CD4-positive, alpha-beta T cell treated with Interleukin-6 for 4 hours (primary cell): ENCODE measurements at places on chromosomes 16 and 17.
A peak's percentile ranks its signal among the peaks of the same experiment; 100 is the strongest.

DNA sequence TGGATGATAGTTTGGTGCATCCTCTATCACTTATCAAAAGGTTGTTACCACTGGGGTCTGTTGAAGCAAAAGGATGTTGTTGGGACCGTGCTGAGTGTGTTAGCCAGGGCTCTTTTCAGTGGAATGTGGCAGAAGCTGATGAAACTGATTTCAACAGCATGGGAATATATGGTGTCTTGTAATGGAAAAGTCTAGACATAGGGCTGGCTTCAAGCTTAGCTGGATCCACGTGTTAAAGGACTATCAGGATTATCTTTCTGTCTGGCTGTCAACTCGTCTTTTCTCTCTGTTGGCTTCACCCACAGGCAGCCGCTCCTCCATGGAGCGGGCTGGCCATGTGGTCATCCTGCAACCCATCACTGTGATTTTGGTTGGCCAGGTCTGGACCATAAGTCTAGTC lies 8.7 kb downstream of the SNX29 start:
- no peak for DNase-seq

DNA sequence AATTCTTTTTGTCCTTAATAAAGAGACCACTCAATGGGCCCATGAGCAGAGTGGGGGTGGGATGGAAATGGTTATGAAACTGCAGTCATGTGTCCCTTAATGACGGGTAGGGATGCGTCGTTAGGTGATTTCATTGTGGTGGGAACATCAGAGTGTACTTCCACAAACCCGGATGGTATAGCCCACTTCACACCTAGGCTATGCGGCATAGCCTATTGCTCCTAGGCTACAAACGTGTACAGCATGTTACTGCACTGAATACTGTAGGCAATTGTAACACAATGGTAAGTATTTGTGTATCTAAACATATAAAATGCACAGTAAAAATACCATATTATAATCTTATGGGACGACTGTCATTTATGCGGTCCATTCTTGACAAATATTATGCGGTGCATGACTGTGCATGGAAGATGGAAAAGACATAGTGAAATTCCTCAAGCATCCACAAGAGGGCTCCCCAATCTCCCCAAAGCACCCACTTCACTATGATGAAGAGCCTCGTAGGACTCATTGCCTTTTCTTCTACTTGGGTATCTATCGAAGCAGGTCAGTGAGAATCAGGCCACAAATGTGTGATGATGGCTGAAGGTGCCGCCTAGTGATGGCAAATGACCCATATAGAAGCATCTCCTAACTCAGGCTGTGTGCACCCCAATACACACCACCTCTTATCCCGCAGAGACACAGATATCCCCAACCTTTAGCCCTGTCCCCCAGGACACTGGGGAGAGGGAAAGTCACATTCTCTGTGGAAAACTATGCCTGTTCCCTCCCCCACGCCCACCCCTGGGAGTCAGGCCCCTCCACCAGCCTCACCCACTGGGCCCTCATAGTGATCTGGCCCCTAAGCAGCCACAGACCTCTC lies 43.5 kb downstream of the TBX21 start:
- DNase-seq = peak; percentile 45

DNA sequence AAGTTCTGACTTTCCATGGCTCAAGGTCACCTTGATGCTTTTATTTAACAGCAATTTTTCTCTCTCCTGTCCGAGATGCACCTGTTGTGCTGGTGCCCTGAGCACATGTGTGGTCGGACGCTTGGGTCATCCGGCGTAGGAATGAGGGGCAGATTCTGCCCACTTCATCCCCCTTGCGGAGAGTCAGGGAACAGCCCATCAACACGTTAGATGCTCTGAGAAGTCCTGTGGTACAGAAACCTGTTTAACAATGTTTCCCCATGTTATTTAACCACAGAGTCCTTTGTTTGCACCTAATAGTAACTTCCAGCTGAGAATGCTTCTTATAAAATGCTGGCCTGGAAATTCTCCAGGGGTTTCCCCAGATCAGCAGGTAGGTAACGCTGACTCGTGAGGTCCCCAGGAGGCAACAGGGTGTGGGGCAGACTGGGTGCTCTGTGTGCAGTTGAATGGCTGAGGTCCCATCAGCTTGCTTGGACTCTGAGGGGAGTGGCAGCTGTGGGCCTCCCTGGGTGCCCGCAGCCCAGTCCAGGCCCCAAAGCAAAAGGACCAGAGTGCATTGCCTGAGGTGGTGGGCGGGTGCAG lies 17.8 kb downstream of the DOC2B start:
- no peak for DNase-seq

- DNase-seq = no peak
These were observed 37.8 kb upstream of the ADGRG1 start for GRCh38 chr16:57590654-57591085.

GRCh38 chr16:53445534-53445933 lies 11.3 kb downstream of the RBL2 start:
- no peak for DNase-seq

DNA sequence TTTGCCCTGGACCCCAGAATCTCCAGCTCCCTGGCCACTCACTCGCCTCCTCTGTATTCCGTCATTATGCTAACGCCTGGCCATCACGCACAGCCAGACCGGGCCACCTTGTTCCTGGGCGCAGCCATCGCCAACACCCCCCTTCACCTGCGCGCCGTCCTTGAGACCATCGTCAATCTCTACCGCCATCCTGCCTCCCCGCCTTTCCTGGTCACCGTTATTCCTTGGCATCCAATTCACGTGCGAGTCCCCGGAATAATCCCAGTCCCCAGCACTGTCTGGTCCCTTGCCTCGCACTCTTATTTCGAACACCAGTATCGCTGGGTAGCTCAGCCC lies 541 bp downstream of the VKORC1 start:
- DNase-seq = no peak

- DNase-seq = peak; percentile 60
These were observed 133.3 kb upstream of the CIBAR2 start for GRCh38 chr16:85245307-85246172.

DNA sequence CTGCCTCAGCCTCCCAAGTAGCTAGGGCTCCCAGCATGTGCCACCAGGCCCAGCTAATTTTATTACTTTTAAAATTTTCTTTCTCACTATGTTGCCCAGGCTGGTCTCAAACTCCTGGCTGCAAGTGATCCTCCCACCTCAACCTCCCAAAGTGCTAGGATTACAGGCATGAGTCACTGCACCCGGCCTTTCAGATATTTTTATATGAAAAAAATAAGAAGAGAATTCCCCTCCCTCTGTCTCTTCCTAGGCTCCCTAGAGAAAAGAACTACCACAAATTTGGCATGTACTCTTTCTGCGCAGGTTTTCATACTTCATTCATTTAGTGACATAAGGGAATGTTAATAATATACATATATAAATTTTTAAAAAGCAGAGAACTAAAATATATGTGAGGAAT lies 21.7 kb upstream of the SMURF2 start:
- DNase-seq = no peak

DNA sequence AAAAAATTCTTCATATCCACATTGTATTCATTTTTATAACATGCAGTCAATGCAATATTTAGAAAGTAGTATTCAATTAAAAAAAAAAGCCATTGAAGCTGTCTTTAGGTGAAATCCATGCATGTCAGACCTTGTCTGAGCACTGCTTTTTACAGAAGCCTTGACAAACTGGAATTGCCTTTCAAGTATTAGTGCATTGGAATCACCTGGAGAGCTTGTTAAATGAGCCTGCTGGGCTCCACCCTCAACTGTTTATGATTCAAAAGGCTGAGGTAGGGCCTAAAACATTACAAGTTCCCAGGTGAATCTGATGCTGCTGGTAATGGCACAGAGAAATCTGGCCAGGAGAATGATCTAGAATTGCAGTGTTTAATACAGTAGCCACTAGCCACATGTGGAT lies 85.8 kb downstream of the HIC1 start:
- no peak for DNase-seq

- DNase-seq = no peak
These were observed 117.5 kb downstream of the ZFHX3 start for GRCh38 chr16:72930396-72930795.

DNA sequence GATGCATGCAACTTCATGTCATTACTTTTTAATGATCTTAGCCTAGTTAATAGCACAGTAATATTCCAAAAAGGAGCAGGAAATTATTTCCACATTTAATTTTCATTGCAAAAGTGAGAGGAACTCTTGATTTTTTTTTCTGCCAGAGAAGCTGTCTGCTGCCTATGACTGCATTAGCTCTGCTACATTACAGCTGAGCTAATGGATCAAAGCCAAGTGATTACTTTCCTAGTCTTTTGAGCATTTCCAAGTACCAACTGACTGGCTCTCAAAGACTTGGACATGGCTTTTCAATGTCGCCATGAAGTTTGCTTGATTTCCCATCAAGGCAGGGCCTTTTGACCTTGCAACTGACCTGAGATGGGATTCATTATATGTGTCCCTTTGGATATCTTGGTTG lies 356.6 kb upstream of the XYLT1 start:
- no peak for DNase-seq

DNA sequence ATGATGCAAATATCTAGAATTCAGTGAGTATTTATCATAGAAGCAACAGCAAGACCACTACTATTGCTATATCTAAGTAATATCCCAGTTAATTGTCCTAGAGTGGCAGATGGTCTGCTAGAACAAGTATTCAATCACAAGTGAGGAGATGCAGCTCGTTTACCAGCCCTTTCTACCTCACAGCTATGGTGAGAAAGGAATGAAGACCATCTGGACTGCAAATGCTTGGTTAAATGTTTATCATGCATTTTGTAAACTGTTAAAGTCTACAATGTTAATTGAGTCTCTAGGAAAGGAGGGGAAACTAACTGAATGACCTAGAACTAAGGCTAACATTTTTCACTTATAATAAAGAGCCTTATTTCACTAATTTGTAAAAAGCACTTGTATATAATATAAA lies 52.5 kb downstream of the CNOT1 start:
- DNase-seq = no peak

DNA sequence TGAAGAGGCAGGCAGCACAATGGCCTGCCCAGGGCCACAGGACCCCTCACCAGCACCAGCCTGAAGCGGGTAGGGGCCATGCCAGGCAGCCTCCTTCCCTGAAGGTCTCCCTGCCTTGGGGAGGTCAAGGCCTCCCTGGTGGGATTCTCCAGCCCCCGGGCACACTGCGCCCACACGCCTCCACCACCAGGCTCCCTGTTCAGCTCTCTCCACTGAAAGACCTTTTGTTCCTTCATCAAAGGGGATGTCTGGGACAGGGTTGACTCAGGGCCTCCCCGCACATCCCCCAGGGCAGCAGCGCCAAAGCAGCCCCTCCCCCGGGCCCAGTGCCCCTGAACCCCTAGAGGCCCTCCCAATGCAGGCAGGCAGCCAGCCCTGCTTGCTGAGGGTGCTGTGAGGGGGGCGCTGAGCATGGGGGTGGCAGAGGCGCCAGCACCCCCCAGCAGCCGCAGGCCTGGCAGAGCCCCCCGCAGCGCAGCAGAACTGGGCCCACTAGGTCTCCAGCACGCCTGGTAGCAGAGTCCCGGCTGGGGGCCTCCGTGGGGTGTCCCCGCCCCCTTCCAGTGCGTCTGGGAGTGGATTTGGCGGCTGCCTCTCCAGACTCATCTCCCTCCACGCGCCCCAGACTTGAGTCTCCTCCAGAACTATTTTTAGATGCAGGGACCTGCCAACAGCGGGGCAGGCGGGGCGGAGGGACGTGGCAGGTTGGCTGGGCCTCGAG lies 13.1 kb downstream of the BCAR1 start:
- DNase-seq = no peak

- no peak for DNase-seq
These were observed 167.9 kb upstream of the NOL11 start for GRCh38 chr17:67549820-67550219.

DNA sequence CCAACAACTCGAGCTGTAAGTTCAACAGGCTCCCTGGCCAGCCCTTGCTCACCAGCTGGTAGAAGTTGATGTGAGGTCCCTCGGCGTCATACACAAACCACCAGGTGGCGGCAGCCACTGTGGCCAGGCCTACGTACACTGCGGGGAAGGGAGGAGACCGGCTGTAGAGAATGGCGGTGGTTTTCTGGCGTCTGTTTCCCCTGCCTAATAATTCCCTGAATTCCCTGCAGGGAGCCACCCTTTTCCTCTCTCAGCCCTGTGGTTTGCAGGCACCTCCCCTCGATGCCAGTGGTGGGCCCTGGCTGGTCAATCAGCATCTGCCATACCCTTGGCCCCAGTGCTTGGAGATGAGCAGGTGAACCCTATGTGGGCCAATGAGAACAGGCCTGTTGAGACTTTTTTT lies 18.9 kb upstream of the P2RX1 start:
- DNase-seq = peak; percentile 51

GRCh38 chr17:9817086-9817485 lies 4.8 kb downstream of the GSG1L2 start:
- DNase-seq = no peak

GRCh38 chr17:56206351-56206750 lies 53.1 kb downstream of the ANKFN1 start:
- no peak for DNase-seq

DNA sequence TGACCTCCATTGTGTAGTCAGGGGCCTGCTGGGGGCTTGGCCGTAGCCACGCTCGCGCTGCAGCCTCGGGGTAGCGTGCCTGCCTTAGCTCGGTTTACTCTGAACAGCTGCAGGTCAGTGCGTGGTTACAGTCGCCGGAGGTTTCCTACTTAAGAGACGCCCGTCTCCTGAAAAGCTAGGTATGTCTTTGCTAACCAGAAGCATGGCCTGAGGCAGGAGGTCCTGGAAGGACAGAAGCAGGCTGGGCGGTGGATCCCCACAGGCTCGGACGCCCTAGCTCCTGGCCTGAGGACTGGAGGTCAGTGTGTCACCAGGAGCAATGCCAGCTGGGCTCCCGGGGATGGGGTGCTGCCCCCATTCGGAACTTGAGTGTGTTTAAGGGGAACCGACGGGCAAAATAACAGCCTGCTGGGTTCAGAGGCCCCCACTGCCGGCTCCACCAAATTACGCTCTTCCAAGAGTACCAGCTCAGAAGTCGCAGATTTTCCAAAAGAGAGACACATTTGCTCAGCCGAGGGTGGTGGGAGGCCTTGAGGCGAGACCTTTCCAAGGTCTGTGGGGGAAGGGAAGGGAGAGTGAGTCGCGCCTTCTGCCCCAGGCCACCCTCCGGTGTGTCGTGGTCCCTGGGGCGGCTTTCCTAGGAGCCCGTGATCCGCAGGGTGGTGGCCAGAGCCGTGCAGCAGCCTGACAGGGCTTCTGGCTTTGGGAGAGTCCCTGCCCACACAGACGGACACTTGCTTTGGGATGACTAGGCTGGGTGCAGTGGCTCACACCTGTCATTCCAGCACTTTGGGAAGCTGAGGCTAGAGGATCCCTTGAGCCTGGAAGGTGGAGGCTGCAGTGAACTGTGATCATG lies 3.9 kb upstream of the GNG13 start:
- no peak for DNase-seq
